CD4-positive, alpha-beta T cell treated with Interleukin-12 subunit alpha and Interleukin-12 subunit beta, for 1 hour (primary cell): ENCODE measurements at places on chromosomes 2 and 18.

DNA sequence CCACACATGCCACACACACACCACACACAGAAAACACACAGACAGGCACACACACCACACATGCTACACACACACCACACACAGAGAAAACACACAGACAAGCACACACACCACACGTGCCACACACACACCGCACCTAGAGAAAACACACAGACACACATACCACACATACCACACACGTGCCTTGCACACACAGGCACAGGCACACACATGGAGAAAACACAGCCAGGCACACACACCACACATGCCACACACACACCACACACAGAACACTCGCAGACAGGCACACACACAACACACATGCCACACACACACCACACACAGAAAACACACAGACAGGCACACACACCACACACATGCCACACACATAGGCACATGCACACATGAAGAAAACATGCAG is 242.1 kb upstream of the MYT1L start:
- no peak for DNase-seq

DNA sequence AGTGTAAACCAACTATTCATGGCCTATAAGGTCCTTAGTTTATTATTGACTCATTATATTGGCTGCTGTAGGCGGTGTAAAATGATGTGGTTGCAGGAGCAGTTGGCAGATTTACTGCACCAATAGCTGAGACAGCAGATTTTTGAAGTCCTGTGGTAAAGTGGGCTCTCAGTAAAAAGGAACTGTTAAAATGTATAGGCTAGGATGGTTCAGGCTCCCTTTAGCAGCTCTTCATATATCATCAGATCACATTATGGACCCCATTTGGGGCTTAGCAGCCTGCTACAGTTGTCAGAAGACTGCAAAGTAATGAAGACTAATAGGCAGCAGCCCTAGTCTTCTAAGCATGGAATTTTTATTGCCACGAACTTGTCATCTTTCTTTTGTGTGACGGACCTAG is 27.8 kb downstream of the MTX2 start:
- no peak for DNase-seq

GRCh38 chr2:187478719-187479118 is 30.7 kb upstream of the CALCRL start:
- no peak for DNase-seq

DNA sequence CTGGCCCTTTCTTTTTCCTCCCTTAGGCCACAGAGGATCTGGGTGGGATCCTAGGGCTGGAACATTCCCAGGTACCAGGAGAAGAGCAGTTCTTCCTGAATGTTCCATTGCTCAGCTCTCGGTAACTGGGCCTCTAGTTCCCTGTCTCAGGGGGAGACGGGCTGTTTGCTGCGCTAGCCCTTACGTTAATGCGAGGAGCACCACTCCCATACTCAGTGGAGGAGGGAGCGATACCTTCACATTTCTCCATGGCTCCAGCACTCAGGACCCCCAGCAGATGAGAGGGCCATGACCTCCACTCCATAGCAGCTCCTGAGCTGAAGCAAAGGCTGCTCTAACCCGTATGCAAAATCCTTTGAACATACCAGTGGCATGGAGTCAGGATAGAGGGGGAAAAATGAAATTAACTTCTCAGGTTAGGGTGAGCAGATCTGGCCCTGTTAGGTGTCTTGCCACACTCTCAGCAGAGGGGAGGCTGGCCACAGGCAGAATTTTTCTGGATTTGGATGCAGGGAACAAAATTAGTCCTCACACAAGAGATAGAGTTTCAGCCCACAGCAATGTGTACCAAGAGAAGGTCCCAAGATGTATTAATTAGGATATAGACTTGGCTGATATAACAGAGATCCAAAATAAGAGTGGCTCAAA is 206.7 kb downstream of the ZFP36L2 start:
- DNase-seq: no peak

DNA sequence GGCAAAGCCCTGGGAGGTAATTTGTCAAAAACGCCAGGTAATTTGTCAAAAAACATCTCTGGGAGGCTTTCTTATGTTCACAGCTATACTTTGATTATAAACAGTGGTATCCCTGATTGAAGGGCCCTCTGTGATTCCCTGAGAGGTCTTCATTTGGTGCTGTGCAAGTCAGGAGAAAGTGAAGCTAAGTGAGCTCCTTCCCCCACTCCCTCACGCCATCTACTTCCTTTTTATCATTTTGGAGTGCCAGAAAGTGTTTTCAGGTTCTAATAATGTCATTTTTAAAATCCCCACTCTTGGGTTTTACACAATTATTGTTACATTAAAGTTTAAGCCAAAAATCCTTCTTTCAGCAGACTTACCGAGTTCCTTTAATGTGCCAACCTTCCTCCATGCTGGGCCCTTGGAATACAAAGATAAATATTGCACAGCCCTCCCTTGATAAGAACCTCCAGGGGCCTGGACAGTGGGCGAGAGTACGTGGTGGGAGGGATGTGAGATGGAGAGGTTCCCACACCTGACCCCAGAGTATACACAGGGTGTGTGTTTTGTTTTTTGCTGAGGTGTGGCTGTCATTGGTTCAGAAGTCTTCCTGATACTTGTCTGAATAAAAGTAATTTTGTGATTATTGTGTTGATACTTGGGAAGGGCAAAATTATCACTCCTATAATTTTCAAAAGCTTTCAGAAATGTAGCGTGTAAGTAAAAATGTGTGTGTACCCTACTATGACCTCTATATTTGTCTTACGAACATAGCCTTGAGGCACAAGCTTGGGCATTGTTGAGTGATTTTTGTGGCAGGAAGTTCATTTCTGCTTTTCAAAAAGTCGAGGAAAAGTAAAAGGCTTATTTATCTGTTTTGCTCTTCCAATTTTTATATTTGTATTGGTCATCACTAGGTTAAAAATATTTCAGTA is 8.2 kb downstream of the MAPRE2 start:
- no peak for DNase-seq

DNA sequence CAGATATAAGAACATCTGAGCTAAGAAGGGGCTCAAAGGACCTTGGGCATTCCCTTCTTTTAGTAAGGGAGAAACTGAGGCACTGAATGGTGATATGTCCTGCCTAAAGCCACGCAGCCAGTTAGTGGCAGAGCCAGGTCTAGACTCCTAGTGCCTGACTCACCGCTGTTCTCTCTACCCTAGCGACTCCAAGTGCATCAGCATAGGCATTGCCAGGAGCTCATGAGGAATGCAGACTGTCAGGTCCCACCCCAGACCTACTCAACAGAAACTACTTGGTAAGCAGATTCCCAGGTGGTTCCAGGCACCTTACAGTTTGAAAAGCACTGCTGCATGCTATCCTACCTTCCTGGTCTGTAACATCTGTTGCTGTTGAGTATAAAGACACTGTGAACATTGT is 158.9 kb downstream of the MSH2 start:
- no peak for DNase-seq

DNA sequence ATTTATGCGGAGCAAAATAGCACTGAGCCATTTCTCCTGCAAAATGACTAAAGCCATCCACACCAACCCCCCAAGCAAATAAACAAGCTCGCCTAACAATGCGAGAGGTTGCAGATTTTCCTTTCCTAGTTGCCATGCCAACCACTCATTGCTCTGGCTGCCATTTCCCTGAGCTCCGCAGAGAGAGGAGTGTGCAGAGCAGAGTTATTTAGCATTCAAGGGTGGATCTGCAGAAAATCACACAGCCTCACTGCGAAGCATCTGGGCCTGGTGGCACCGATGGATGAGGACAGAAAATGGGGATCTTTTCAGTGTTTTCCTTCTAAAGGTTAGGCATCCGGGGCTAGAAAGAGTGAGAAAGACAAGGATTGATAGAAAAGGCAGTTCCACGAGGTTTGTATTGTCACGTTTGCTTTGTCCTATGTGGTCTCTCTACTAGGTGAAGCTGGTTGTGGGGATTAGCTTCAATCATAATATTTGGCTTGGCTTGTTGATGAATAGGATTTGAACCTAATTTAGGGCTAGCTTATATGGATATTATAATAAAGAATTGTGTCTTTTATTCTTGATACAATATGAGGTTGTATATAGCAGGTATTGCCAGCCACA is 110.2 kb upstream of the UNC80 start:
- no peak for DNase-seq

GRCh38 chr2:158103411-158104012 is 1.8 kb downstream of the UPP2 start:
- no peak for DNase-seq

DNA sequence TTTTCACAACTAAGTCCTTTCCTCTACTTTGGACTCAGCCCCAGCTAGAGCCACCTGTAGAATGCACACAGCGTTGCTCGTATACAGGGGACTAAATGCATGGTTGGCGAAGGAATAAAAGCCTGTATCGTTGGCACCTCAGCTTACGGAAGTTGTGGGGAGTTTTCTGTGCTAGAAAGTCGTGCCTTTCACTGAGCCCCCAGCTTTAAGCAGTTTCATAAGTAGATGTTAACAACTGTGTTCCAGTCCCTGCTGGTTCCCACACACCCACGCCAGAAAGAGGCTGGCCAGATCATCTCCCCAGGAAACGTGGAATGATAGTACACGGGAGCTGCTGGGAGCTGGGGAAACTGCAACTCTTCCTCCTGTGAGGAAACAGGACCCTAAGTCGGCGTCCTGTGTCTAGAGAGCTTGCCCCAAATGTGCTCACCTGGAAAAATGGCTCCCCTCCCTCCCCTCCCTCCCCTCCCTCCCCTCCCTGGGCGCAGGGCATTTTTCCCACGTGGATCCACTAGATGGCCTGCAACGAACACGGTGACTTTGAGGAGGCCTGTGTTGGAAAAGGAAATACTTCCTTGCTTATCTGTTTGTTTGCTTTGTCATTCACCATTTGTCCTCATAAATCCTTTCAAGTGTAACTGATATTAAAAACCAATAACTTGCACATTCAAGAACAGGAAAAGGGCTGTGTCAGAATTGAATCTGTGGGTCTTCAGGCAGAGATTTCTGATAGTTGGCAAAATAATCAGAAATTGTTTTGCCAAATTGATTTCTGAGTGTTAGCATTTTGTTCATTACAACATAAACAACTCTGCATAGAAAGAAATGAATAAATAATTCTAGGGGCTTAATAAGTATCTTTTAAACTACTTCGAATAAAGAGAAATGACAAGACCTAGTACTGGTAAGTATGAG is 43.9 kb upstream of the RFX8 start:
- no peak for DNase-seq

DNA sequence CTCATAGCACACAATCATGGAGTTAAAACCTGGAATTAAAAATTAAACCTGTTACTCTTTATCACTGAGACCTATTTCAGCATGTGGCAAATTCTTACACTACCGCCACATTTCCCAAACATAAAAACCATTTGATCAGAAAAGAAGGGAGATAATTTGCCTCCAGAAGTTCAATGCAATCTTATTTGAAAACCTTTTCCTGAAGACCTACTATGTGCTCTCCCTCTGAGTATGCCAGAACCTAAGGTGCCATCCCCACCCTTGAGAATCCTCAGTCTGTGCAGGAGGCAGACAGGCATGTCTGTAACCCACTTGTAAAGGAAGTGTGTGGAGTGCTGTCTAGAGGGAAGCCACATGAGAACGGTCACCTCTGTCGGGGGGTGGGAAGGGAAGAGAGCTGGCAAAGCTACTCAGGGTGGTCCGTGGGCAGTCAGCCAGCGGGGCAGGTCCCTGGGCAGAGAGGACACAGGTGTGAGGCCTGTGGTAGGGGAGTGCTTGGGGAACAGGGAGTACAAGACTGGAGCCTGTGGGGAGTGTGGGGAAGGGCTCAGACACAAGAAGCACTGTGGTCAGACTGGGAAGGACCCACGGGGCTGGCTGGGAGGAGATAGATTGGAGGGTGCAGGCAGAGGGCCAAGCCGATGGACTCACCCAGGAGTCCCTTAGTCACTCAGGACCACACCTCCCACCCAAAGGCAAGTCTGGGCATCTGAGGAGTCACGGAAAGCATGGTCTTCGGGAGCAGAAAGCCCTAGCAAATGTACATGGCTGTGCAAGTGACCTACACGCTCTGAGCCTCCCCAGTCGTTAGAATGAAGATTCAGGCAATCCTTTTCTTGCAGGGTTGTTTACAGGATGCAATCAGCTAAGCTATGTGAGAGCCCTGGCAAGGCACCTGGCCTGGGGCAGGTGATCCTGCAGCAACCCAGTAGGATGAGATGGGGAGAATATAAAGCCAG is 22.8 kb downstream of the CRACDL start:
- no peak for DNase-seq

DNA sequence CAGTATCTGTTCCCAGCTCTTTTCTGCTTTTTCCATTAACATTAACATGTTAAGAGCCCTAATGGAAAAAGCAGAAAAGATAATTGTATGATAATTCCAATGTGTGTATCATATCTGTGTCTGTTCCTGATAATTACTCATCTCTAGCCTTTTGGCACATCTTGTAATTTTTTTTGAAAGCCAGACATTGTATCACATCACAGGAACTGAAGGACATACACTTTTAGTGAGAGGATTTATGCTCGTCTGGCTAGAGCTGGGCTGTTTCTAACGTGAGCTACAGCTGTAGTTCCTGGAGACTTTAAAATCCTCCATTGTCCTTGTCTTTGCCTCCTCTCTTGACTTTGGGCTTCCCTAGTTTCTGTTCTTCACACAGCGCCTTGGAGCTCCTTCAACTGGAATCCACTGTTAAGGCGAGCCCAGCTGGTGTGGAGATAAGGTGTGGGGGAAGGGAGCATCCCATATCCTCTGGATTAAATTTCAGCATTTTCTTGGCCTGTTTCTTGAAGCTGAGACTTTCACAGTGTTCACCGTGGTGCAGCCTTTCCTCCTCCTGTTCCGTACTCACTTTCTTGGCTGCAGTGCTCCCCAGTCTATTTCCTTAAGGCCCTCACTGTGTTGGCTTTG is 211.5 kb downstream of the GALR1 start:
- no peak for DNase-seq

DNA sequence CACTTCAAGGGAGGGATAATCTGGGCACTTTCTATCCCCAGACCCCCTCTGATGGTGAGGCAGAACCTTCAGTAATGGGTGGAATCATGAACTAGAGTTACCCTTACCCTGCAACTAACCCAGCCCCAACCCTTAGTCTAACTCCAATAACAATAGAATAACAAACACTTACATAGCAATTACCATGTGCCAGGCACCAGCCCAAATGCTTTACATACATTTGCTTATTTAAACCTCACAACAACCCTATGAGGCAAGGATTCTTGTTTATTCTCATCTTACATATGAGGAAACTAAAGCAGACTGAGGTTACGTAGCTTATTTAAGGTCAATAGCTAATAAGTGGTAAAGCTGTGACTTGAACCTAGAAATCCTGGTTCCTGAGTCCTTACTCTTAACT is 132.8 kb downstream of the CYP26B1 start:
- no peak for DNase-seq

DNA sequence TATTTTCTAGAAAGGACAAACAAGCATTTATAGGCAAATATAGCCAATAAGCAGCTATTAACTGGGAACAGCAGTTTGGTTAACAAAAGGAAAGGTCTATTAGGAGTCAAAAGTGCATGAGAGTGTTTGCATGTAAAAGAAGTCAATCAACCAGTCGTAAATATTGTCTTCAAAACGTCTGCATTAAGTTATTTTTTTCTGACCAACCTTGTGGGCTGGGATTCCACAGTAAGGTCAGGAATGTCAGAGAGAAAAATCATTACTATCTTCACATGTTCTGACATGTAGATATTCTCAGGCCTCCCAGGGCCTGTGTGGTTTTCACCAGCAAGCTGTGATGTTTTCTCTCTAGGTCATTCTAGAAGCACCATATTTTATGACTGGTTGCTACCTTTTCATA is 922.5 kb downstream of the SUCLG1 start:
- DNase-seq: no peak
